ENCODE measurements at places on chromosomes 7 and 10.

DNA sequence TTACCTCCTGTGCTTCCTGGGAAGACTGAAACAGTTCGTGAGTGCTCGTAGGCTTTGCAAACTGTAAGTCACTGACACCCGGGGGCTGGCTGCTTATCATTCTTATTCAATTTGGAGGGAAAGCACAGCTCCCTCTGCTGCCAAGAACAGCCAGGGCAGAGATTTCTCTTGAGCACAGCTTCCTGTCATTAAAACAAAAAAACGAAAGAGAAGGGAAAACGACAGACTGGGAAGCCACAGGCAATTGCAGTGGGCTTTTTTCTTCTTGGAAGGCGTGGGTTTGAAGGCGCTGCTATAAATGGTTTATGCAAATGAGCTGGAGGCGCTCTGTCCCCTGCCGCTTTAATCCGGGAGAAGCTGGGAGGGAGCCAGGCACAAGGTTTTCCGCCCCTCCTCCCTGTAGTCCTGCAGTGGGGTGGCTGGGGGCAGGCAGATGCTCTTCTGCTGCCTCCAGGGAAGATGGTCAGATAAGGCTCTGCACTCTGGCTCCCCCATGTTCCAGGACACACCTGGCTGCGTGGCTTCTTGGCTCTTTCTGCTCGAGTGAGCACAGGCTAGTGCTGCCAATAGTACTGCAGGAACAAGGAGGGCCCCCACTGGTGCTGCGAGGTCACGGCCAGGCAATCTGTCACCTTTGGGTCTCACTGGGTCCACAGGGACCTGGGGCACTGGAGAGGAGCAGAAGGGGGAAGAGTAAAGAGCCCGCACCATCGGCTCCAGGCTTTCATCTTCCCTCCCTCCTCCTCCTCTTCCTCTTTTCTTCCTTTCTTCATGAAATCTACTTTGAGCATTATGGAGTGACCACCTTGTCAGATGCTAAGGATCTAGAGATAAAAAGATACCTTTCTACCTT is 49.5 kb downstream of the NEURL1 start:
- peak; percentile 63 for DNase-seq

DNA sequence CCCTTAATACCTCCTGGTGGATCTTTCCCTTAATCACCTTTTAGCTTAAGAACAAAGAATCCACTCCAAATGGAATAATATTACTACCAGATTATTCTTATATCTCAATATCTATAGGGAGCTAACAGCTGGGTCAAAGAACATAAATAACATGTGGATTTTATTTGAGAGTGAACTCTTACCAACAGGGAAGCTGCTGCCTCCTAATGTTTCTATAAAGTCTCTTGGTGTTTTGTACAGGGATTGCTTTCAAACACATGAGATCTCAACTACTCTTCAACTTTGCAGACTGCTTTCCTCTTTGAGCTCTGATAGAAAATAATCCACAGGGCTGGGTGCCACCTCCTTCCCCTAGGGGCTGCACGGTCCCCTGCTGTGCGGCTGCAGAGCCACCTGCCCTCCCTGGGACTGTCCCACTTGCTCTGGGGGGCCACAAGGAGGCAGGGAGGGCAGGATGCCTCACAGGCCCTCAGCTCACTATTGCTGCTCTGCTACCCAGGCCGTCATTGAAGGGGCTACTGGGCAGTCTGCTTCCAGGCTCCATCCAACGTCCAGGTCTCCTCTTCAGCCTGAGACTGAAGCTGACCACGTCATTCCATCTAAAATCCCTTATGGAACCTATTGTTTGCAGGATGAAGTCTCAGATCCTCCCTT is 191.2 kb downstream of the CXCL12 start:
- peak; percentile 37 for DNase-seq

GRCh38 chr10:83533290-83533689 is 606.0 kb upstream of the GHITM start:
- DNase-seq, result no peak

GRCh38 chr7:80379034-80379982 is 132.6 kb downstream of the GNAT3 start:
- no peak for DNase-seq

- DNase-seq, result peak; percentile 89
These were observed 65.7 kb downstream of the TSPAN12 start for GRCh38 chr7:120792091-120792860.

- no peak for DNase-seq
These were observed 38.8 kb downstream of the ABI1 start for GRCh38 chr10:26821699-26822570.

GRCh38 chr7:84328571-84328970 is 134.0 kb upstream of the SEMA3A start:
- no peak for DNase-seq

GRCh38 chr7:139034855-139035585 is 822 bp downstream of the ZC3HAV1L start:
- DNase-seq, result peak; percentile 70

All from eye (tissue), 1 donor.